Activated B cell treated with CpG ODN at 0.5 μM for 24 hours (primary cell): ENCODE measurements at places on chromosomes 5 and 9. TPM values are rescaled to one million over a fixed set of nuclear protein-coding genes. Genes with fewer than 3 reads are reported as not detected.

DNA sequence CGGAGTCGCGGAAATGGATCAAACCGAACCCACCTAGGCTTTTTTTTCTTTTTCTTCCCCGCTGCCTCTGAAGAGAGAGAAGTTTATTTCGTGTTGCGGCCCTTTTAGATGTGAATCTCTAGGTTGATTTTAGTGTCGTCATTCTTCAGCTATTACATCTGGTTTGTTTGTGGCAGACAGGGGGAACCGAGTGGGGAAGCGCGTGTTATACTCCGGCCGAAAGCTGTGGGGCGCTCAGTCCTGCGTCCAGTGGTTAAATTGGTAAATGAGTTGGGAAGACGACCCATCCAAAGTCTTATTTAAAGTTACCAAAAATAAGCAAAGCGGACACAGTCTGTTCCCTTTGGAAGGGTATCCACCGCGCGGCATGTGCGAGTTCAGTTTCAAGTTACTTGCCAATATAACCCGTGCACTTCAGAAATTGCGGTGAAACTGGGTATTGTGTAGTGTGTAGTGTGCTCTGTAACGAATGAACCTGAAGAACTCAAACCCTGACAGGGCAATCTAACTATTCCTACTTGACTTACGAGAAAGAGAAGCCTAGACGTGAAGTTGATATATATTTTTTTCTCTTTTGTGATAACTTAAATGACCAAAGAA is 1.3 kb downstream of the MAN2A1 start:
- no peak for DNase-seq

DNA sequence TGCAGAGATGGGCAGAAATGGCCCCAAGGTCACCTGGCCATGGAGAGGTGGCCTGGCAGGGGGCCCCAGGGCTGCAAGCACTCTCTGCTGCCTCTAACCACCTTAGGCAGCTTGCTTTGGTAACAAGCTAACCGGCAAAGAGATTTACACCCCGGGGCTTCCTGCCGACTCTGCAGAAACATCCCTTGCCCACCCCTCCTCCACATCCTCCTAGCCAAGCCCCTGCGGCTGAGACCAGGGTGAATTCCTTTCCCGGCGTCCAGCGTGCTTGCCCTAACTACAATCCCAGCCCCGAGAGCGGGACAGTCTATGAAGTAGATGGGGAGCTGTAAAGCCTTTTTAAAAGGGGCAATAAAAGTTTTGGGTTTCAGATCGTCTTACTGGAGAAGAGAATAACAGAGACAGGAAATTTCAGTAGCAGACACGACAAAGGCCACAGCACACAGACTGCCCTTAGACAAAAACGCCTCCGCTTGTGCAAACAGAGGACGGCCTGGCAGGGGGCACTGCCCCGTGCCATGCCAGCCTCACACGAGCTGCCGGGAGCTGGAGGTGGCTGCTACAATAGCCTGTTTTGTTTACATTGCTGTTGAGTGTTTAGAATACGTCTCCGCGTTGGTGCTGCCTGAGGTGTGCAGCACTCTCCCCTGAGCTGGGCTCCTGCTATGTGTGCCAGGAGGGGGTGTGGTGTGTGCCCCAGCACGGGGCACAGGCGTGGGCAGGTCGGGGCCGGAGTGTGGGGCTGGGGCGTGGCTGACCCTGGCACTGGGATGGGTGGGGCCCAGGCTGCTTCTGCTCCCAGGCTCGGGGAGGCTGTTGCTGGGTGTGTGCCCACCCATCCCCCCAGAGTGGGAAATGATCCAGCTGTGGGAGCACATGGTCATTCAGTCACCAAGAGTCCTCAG is 15.3 kb downstream of the MYMK start:
- DNase-seq = no peak

DNA sequence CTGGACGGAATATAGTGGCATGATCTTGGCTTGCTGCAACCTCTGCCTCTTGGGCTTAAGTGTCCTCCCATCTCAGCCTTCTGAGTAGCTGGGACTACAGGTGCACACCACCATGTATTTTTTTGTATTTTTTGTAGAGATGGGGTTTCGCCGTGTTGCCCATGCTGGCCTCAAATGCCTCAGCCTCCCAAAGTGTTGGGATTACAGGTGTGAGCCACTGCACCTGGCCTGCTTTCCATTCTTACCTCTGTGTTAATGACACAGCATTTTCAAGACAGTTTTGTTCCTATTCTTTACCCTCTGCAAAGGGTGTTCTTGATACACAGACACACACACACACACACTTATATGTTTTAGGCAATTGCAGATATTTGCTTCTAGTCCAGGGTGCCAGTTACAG is 113.3 kb downstream of the LRRC70 start:
- DNase-seq = no peak

GRCh38 chr5:55636683-55637082 is 75.4 kb downstream of the SLC38A9 start:
- DNase-seq = no peak

DNA sequence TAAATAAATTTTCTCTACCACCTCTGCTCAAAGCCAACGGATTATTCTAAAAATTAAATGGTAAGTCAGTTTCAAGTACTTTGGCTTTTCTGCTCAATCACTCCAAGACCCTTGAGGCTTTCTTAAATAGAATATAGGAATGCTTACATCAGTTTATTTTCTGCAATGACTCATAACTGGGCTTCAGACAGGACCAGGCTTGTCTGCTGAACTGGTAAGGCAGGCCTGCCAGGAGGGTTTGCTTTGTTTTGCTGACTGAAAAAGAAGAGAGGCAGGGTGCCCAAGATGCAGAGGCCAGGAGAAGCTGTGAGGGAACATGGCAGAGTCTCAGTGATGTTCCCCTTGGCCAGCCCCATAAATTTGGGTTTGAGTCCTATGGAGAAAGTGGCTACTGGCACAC is 60.3 kb upstream of the EPB41L4A start:
- DNase-seq = no peak

DNA sequence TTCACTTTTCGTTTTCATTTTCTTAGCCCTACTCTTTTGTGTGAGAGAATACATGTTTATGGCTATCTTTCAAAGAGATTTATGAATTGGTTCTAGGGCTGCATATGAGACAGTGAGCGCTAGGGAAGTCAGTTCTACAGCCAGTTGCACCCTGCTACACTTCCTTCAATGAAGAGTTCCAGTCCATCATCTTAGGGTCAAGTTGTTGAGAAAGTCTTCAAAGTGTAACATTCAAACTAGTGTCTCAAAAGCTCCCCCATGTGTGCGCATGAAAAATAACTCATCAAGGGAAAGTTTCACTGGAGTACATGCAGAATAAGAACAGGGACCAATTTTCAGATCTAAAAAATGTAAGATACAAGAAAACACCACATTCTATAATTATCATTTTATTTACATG is 317.2 kb downstream of the DEPDC1B start:
- DNase-seq = no peak

GRCh38 chr9:15618540-15619331 is 65.9 kb downstream of the CCDC171 start:
- DNase-seq = no peak

DNA sequence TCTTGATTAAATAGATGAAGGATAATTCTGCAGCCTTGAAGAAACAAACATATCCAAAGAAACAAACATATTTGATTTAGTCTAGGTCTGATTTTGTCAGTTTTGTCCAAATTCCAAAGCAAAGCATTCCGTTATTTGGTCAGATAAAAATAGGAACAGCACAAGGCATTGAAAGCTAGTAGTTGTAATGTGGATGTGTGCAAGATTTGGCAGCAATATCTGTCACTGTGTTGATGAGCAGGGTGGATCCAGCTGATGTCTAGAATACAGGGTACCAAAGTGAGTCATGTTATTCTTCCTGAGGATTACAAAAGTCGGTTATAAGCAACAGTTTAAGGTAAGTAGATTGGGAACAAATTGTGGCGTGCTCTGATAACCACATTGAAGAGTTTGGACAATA is 69.3 kb upstream of the PLPPR1 start:
- DNase-seq = no peak

The SLC6A3 gene
- total RNA-seq = 1.4 and 2.0 TPM in 2 replicates

DNA sequence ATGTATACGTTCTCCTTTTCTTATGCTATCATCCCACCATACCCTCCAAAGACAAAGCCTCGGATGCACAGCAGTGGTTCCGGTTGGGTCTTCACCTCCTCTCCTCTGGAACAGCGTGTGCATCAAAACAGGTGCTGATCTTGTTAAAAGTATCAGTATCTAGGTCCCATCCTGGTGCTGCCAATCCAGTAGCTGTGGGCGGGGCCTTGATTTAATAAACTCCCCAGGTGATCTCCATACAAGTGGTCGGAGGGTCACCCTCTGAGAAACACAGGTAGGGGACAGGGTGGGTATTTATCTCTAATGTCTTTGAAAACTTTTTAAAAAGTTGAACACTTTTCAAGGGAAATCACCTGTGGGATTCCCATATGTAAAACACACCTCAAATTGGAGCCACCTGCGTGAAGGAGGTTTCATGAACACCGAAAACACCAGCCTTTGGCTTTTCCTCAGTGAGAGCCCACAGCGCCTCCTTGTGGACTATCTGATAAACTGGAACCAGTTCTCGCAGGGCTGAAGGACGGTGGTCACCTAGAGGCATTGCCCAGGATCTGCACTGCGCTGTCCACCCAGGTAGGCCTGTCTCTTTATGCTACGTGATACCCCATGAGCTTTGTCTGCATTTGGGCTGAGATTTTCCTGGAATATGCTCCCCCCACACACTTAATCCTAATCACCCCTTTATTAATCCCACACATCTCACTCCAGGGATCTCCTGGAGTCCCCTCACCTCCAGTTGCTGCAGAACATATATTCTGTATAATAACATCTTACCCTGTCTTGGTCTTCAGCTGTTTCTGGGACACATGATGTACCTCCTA is 80.5 kb upstream of the EPB41L4B start:
- no peak for DNase-seq

GRCh38 chr9:106653213-106653612 is 209.8 kb upstream of the ZNF462 start:
- DNase-seq = no peak

- DNase-seq = no peak
Observed at GRCh38 chr5:10746711-10747110, 14.3 kb downstream of the DAP start.

The THBS4 gene
- 0.20 and 0.27 TPM in 2 replicates for total RNA-seq

- DNase-seq = no peak
Observed at GRCh38 chr9:98563212-98563907, 145.4 kb downstream of the GABBR2 start.

DNA sequence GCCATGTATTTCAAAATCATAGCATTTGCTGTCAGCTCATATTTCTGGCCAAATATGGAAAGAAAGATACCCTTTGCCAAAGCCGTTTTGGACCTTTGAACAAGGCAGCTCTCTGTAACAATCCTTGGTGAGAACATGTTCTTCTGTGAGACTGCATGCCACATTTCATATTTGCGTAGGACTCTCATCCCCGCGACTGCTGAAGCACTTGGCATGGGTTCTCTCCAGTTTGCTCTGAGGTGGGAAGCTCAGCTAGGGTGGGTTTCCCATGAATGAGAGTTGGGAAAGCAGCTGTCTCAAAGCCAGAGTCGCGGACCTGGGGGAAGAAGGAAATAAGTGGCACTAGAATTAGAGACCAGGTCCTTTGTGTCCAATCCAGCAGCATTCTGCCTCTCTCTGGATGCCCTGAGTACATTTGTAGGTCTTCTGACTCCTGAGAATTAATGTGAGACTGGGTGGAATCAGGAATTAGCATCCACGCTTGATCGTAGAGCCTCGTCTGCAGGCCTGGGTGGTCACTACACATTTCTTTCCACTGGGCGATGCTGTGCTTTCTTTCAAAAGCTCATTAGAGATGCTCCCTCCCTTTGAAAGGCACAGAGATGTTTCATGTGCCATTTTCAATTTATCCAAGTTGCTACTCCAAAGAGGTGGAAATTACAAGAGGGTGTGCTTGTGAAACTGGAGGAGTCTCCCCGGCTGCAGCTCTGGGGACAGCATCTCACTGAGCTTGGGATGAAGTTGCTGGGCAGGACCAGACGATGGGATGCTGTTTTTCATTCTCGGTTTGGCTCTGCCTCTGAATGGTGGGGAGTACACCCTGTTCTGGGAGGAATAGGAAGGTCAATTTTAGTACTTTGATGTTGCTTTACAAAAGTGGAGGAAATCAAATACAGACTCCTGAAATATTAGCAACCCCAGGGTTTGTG is 197.2 kb downstream of the GADD45G start:
- DNase-seq = no peak

DNA sequence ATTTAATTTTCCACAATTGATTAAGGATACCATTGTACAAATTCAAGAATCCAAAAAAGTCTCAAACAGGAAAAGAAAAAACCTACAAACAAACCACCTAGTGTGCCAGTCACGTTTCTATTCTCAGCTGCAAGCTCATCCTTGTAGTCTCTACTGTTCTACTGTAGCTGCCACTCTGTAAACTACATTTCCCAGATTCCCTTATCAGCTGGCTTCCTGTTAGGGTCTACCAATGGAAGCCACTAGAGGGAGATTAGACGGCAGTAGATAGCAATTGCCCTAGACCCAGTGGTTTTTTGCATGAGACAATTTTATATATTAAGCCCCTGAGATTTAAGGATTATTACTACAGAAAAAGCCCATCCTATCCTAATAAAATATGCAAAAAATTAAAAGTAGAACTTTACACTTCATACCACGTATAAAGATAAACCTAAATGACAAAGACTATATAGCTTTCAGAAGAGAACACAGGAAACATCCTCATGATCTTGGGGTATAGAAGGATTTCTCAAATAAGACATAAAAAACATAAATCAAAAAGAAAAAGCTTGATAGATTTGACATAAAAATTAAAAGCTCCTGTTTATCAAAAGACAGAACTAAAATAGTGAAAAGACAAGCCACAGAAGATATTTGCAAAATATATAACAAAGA is 37.4 kb downstream of the P4HA2 start:
- no peak for DNase-seq

DNA sequence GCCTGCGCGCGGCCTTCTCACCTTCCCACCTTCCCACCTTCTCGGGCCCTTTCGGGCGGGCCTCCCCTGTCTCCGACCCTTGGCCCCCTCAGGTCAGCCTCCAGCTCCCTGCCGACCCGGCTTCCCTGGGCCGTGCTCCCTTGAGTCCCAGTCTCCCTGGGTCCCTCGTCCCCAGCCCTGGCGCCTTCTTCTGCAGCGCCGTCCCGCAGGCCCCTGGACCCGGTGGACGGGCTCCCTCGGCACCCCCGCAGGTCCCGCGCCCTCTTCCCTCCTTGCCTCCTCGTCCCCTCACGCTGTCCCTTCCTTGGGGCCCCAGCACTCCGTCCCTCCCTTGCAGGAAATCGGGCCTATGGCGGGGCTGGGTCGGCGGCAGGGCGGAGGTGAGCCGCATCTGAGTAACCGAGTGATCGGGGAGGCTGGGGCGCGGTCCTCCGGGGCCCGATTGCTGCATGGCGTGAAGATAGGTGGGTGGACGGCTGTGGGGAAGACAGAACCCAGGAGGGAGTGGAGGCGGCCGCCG is 7.6 kb downstream of the ARPC5L start:
- DNase-seq = peak; percentile 37

- DNase-seq = no peak
Observed at GRCh38 chr5:164868761-164869160, 1363.3 kb downstream of the MAT2B start.

DNA sequence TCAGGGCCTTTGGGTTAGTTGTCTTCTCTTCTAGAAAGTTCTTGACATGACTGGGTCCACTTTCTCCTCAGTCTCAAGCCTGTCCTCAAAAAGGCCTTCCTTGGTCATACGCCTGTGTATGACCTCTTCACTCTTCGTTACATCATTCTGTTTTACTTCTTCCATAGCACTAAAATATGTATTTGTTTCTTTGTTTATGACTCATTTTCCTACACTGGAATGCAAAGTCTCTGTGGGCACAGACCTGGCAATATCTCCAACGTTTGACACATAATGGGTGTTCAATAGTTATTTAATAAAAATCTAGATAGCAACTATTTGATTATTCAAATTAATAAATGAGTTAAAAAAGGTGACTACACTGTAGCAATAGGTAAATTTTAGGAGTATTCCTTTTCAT is 85.1 kb downstream of the YIPF5 start:
- no peak for DNase-seq
